ENCODE measurements at places on chromosomes 1 and 21.

GRCh38 chr1:226406401-226406881 lies 1.5 kb downstream of the PARP1 start:
- DNase-seq = no peak

DNA sequence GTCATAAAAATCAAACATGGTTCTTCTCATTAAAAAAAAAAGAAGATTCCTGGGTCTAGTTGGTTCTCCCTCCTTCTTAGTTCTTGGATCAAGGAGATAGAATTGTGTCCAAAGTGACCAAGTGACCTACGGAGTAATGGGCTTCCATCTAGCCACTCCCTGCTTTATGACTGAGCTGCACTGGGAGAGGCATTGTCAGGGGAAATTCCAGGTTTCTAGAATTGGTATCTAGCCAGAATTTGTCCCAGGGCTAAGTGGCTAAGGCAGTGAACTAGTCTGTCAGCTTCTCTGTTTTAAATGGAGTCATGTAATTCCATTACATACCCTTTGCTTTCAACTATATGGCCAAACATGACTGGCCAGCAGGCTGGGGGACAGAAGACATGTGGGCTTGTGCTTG lies 40.1 kb upstream of the ERG start:
- DNase-seq = no peak

GRCh38 chr1:54405898-54406293 lies 298 bp downstream of the SSBP3 start:
- no peak for DNase-seq

- DNase-seq = no peak
These were observed 17.2 kb downstream of the ATP1A1 start for GRCh38 chr1:116390195-116390594.

DNA sequence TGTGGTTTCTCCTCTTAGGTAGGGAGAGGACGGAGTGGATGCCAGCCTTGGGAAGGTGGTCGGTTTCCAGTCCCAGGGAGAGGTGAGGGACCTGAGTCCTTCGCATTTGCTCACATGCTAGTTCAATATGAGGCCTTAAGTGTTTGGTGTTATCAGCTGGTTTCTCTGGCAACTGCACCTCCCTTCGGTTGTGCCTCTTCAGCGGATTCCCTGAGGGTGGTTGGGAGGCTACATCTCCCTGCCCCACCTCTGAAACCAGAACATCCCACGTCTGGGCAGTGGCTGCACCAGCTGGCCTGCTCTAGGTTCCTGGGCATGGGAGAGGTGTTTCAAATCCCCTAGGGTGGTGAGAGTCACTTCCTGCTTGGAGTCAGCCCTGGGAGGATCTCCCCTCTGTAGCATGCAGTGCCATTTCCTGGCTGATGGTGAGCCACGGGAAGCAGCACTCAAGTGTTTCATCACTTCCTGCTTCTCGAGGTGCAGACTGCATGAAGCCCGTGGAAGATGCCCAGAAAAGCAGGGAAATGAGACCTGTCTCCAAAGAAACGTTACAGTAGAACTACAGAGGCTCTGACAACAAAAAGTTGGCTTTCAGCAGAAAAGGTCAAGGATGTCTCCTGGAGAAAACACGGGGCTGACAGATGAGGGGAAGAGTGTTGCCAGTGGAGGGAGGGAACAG lies 4.5 kb downstream of the TMEM125 start:
- no peak for DNase-seq

GRCh38 chr1:240192851-240193250 lies 101.2 kb downstream of the FMN2 start:
- DNase-seq = no peak

DNA sequence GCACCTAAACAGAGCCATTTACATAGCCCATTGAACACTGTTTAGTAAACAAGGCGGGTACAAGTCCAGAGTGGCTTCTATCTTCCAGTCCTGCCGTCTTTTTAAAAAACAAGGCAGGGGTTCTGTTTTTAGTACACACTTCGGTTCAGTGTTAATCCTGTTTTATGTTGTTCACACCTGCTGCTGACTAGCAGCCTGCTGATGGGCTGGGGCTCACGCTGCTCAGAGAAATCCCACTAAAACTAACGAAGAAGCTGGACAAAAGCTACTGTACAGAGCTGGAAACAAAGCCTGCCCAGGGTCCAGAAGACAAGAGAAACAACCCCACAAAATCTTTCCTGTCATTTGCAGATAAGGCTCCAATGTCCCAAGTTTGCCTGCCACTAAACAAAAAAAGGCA lies 13.2 kb downstream of the ESRRG start:
- DNase-seq = no peak

DNA sequence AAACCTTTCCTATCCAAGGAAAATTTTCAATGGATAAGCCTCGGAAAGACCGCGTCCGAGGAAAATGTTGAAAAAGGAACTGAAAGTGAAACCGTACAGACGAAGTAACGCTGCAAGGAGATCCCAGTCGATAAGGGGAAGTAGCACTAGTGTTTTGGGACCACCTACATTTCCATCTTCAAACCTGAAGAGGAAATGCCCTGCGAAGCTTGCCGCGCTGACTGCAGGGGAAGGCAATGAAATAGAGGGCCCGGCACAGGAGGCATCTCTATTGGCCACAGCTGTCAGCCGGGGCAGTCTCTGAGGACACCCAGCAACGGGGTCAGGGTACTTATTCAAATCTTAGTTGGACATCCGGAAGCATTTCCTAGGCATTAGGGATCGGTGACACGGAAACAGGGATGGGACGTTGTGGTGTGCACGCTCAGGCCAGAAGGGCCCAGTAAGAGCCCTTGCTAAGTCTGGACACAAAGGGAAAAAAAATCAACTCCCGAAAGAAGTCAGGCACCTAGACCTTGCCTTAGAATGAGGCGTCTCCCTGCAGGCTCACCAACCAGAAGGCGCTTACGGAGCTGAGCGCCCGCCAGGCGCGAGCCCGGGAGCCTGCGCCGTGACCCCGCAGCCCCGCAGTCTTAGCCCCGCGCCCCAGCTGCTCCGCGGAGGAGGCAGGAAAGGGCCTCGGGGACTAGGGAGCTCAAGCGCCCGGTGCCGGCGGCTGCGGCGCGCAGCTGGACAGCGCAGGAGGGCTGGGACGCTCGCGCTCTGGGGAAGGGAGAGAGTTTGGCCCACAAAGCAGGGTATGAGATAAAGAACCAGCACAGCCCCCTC lies 655 bp downstream of the USF1 start:
- DNase-seq = peak; percentile 73

- no peak for DNase-seq
These were observed 222.5 kb downstream of the SLC45A1 start for GRCh38 chr1:8540261-8540941.

- no peak for DNase-seq
These were observed 290.2 kb downstream of the KIF26B start for GRCh38 chr1:245444945-245445344.

- DNase-seq = no peak
These were observed 95.5 kb upstream of the EDN2 start for GRCh38 chr1:41580021-41580420.

Data from K562 (cell line).